Astrocyte of the spinal cord (primary cell): ENCODE measurements at places on chromosomes 4 and X.

DNA sequence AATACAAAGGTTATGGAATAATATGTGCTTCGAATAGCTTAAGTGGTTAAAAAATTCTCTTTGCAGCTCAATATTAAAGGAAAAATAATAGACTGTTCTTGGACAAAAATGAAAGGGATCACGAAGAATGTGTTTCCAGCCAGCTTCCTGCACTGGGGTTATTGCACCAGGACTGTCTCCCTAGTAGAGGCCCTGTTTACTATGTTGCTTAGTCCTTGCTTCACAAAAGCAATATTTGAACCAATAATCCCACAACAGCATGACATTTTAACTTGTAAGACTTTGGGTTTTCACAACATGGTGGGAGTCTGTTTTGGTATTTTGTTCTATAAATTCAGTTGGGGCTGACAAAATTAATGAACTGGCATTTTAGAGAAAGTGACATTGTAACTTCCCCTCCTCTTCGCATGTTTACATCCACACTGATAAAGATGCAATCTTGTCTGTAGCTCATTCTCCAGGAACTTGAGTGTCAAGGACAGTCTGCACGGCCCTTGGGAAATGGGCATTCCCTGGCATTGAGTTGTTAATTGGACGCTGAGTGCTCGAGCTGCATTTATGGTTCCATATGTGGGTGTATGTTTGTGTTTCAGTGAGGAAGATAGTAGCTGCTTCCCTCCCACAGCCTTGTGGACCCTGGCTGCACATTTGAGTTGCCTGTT, 39.0 kb downstream of the SHROOM2 start:
- DNase-seq, result no peak

DNA sequence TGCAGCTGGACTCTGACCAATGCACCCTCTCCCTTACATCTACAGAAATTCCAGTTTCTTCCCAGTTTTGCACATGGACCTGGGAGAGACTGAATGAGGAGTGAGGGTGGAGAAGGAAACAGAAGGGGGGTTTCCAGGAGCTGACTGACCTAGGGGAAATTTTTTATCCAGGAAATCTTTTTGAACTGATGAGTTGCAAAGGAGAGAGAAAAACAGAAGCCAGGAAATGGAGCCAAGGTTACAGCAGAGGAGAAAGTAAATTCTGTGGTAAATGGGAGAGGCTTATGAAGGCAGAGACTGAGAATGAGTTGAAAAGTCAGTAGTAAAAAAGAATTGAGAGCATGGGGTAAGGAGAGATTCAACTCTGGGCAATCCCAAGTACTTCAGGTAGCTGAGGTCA, 192.8 kb downstream of the SMIM20 start:
- DNase-seq, result no peak

GRCh38 chr4:110005461-110006056, 92.9 kb downstream of the EGF start:
- peak; percentile 67 for DNase-seq

DNA sequence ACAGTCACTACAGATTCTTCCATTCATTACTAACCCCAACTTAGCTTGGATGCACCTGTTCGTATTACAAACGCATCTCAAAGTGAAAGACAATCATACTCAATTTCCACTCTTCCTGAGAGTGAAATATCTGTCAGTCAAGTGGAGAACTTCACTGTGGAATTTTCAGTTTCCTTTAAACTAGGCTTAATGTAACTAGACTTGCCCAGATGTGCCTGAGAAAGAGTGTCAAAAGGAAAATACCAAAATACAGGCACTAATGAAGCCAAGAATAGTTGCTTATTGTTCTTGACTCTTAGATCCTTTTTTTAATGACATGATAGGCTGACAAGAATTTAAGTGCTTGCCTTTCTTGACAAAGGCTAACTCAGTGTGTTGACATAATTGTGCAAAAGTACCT, 72.4 kb upstream of the NR3C2 start:
- no peak for DNase-seq
